ENCODE measurements at places on chromosomes 2 and 18. TPM values are rescaled to one million over a fixed set of nuclear protein-coding genes. Genes with fewer than 3 reads are reported as not detected.

The SLC4A5 gene
- 9.7 TPM for total RNA-seq

The GPBAR1 gene
- total RNA-seq: 0.81 TPM

The ALPG gene
- not detected for total RNA-seq

The STAT4 gene
- total RNA-seq: 62.1 TPM

The OSR1 gene
- total RNA-seq: not detected

The SOX11 gene
- not detected for total RNA-seq

The GNLY gene
- 4.3 TPM for total RNA-seq

The KIF5C gene
- total RNA-seq: 6.1 TPM

The GKN2 gene
- not detected for total RNA-seq

The SAP130 gene
- 35.2 TPM for total RNA-seq

The SKOR2 gene
- not detected for total RNA-seq

The AAK1 gene
- total RNA-seq: 7.2 TPM

The NYAP2 gene
- total RNA-seq: 0.15 TPM

The TWIST2 gene
- not detected for total RNA-seq

The AQP12B gene
- not detected for total RNA-seq

The MYO7B gene
- total RNA-seq: 2.6 TPM

The TMEM163 gene
- total RNA-seq: 6.2 TPM

The TRAPPC12 gene
- total RNA-seq: 154 TPM

The TOGARAM2 gene
- total RNA-seq: 0.58 TPM

The ZNF638 gene
- 227 TPM for total RNA-seq

The MITD1 gene
- 73.0 TPM for total RNA-seq

The CRYGB gene
- not detected for total RNA-seq

The VIL1 gene
- total RNA-seq: not detected

The DYSF gene
- 0.17 TPM for total RNA-seq

The OR6B2 gene
- total RNA-seq: not detected

The CHPF gene
- total RNA-seq: 1.3 TPM

The TYMS gene
- 0.49 TPM for total RNA-seq

The PDCL3 gene
- 24.1 TPM for total RNA-seq

The ACSL3 gene
- 46.0 TPM for total RNA-seq

The COL3A1 gene
- not detected for total RNA-seq

The SPP2 gene
- not detected for total RNA-seq

The METTL8 gene
- total RNA-seq: 58.6 TPM

The CAPN14 gene
- total RNA-seq: 6.0 TPM

The ZDBF2 gene
- total RNA-seq: 18.7 TPM

The CTNNA2 gene
- not detected for total RNA-seq

The RAX gene
- total RNA-seq: not detected

The MTLN gene
- 23.2 TPM for total RNA-seq

The RAB31 gene
- total RNA-seq: 44.6 TPM

The FSHR gene
- total RNA-seq: not detected

The CD226 gene
- total RNA-seq: 2.6 TPM

The TAF4B gene
- 15.6 TPM for total RNA-seq

The LRRC30 gene
- not detected for total RNA-seq

The LYPD1 gene
- total RNA-seq: 0.22 TPM

The IL36B gene
- total RNA-seq: not detected

The MC4R gene
- not detected for total RNA-seq

The NCKAP5 gene
- total RNA-seq: not detected

The RND3 gene
- total RNA-seq: not detected
